Neural crest cell (in vitro differentiated cells): ENCODE measurements at places on chromosomes 5 and 9. TPM values are rescaled to one million over a fixed set of nuclear protein-coding genes. Genes with fewer than 3 reads are reported as not detected.

DNA sequence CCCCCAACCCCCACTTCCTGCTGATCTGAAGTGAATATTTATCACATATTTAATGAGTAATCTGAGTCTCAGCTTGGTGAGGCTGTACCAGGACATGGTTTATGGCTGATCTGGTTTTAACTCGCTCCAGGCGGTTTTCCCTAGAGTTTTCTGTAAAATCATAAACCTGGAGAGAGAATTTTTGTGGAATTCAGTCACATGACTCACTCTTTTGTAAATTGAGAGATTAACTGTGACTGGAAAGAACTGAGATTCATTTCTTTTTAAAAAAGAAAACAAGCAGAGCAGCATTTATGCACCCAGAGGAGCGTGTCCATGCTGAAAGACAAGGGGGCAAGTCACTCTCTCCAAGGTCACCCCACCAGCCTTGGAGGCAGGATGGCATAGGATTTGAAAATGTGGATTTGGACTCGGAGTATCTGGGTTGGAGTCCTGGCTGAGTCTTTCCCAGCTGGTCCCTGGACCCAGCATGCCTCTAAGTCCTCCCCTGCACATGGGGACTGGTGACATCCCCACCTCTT is 81.8 kb downstream of the ZNF618 start:
- DNase-seq = no peak

DNA sequence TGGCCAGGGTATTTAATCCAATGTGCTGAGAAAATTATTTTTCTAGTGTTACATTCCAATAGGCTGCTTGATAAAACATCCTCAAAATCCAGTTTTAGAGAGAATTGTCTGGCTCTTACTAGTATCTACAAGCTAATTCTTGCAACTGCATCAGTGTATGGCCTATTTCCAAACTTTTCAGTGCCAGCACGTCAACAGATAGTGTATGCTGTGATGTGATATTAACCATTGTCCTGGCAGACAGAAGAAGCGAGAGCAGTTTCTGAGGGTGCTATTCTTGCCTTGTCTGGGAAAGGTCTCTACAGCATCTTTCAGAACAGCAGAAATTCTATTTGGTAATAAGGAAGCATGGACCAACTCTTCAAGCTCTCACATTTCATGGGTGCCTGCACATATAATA is 174.2 kb upstream of the CDH12 start:
- no peak for DNase-seq

- no peak for DNase-seq
These were observed 171.6 kb upstream of the PPP1R2B start for GRCh38 chr5:156678484-156678883.

- DNase-seq = no peak
These were observed 7.4 kb downstream of the PSAT1 start for GRCh38 chr9:78304357-78304756.

- DNase-seq = no peak
These were observed 93.5 kb downstream of the SSBP2 start for GRCh38 chr5:81657386-81657785.

DNA sequence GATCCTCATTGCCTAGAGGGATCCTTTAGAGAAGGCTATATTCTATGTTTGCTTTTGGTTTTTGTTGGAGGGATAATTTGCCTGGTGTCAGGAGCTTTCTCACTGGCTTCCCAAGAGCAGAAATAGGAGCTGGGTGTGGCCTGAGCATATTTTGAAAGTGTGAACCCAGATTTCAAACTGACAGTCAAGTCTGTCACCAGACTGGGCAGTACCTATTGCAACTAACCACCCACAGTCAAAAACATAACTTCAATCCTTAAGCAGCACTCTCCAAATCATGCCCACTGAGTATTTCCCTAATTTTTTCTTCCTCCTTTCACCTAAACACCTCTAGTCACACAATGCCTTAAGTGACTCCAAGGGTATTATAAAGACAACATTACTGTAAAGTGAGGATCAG is 278.4 kb downstream of the EBF1 start:
- DNase-seq = no peak

GRCh38 chr9:98410185-98410697 is 154.8 kb upstream of the TBC1D2 start:
- DNase-seq = peak; percentile 12

DNA sequence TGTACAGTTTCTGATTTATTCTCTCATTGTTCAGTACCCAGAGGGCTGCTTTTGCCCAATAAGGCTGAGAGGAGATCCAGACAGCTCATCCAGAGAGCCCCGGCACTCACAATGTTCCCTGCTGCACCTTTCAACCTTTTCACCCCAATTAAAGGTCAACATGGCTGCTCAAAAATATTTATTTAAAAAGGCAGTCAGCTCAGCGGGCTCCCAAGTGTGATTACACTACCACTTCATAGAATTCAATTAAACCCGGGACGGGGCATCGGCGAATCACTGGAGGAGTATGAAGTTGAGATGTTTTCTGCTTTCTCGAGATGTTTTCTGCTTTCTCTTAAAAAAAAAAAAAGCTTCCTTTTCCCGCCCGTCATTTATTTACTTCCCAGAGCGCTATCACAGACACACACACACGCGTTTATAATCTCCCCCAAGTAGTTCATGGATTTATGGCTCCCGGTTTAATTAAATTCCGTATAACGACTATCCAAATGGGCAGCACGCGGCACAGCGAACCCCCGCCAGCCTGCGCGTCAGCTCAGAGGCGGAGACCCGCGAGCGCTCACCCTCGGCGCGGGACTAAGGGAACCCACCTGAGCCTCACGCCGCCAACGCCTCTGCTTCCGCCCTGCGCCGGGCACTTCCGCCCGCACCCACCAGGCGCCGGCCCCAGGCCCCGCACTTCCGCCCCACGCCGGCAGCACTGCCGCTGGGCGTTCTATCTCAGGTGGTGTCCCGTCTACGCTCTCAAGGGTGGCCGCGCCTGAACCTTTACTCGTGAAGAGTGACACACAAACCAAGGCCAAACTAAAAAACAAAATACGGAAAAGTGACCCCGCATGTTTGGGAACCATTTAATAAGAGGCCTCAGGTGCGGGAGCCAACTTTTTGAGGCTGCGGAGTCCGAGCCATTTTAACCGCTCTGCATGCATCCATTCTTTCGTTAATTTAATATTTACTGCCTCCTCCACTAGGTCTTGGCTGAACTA is at the start of gene C5orf63:
TSS of gene C5orf63 (minus strand) at position 642 of the 986 bp plus-strand sequence. CDS start 14,507 bp downstream, outside the sequence.
- DNase-seq = no peak

DNA sequence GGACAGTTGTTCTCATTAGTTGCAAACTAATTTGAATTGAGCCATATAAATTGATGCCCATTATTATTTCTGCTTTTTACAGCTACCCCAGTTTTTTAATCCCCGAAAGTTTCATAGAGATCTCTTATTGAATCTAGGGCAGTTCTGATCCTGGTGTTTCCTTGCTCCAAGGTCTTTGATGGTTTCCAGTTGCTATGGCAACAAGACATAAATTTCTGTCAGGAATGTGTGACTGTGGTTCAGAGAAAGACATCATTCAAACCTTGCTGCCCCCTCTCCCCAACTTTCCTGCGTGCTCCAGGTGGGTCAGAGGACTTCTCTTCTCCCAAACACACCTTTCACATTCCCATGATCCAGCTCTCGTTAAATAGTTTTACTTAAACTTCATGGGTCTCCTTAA is 63.4 kb downstream of the TAF11L14 start:
- DNase-seq = no peak

GRCh38 chr5:15286650-15287049 is 213.3 kb upstream of the FBXL7 start:
- DNase-seq = no peak

- no peak for DNase-seq
These were observed 8.6 kb downstream of the KLHL9 start for GRCh38 chr9:21326526-21327139.

DNA sequence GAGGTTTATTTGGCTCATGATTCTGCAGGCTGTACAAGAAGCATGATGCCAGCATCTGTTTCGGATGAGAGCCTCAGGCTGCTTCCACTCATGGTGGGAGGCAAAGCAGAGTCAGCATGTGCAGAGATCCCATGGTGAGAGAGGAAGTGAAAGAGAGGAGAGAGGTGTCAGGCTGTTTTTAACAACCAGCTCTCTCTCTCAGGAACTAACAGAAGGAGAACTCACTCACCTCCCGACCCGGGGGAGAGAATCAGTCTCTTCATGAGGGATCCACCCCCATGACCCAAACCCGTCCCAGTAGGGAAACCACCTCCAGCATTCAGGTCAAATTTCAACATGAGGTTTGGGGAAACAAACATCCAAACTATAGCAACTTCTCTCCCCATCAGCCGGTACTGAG is 187.7 kb downstream of the ENC1 start:
- DNase-seq = no peak

GRCh38 chr5:158947846-158948245 is 151.9 kb downstream of the EBF1 start:
- DNase-seq = no peak

DNA sequence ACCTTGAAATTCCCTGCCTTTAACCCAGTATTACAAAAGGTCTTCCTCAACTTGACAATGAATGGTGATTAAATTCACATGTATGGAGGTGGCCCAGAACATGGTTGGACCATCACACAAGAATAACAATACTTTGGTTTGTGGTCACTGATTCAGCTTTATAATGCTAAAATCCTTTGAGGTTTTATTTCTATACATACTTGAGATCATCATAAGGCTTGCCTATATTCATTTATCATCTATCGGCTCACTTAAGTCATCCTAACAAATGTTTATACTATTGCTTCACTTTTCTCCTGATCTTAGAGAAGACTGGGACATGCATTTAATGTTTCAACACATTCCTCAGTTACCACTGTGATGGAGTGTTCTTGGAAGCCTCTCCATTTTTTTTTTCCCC is 191.3 kb downstream of the DMAC1 start:
- no peak for DNase-seq

DNA sequence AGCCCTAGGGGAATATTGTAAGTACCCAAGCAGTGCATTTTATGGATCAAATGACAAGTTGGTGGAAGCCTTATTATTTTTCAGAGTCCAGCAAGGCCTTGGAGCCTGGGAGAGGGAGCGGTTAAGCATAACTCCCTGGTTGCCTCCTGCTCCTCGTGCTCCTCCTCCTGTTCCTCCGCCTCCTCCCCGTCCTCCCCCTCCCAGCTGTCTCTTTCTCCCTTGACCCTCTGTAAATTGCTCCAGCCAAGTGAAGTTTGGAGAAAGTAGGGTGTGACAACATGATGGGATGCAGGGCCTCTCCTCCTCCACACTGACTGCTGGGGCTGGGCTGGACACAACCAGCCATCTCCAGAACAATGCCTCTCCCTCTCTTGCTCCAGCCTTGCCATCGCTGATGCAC is 586.9 kb downstream of the CCDC171 start:
- DNase-seq = no peak

GRCh38 chr5:148740966-148741742 is 85.3 kb upstream of the ADRB2 start:
- DNase-seq = no peak

DNA sequence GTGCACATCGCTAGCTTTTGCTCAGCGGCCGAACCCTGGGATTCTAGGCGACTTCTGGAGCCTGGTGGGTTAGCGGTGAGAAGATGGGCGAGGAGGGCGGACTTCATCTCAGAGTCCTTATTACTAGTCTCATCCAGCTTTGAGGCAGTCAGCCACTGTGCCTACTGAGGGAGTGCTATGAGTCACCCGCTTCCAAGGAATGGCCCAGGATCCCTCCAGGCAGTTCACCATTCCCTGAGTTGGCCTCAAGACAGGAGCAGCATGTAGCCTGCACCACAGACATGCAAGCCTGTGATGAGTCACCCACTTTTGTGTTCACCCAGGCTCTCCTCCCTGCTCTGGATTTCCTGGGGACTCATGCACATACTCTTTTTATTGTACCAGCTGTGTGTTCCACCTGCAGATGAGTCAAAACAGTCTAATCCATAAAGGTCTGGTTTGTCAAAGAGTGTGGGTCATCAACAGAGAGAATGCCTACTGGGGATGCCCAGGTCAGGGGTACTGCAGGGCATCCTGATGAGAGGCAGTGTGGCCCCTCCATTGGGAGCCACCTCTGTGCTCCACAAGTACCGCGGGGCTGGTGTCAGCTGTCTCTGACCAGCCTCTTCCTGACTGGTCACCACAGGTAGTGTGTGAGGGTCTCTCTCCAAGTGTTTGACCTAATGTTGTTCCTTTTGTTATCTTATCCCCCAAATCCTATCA is 20.2 kb downstream of the SLC22A5 start:
- DNase-seq = no peak

GRCh38 chr5:177425196-177425800 is 1.2 kb upstream of the GRK6 start:
- no peak for DNase-seq

DNA sequence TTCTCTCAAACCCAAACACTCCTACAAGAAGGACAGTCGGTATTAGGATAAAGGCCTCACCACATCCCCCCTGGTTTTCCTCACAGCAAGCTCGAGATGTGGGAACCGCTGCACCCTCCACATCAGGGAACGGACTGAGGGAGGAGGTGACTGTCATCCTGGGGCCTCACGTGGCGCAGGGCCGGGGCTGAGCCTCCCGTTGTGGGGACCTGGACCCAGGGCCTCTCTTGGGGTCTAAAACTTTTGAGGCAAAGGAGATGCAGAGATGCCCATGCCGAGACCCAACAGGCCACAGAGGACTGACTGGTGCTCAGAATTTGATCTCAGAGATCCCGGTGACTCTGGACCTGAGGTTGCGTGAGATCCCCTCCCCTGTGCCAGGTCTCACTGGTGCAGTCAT is 72.7 kb downstream of the MRPL36 start:
- DNase-seq = no peak

GRCh38 chr5:40569546-40570270 is 110.0 kb upstream of the PTGER4 start:
- DNase-seq = no peak

DNA sequence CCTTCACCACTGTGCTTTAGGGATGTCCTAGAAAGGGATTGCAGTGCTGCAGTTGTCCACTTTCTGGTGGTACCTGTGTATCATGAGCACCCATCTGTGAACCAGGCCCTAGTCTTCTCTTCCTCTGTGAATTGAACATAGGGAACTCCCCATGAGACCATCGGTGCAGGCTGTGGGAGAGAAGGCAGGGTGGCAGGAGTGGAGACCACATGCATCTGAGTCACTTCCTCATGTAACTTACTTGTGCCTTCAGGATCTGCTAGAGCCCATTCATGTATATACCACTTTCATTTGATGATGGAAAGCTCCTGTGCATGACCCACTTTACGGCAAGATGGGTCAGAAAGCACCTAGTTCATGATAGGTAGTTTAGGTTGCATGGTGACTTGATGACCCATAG is 478.1 kb upstream of the CDH9 start:
- DNase-seq = no peak

- no peak for DNase-seq
These were observed 10.0 kb upstream of the SHISAL2B start for GRCh38 chr5:64680289-64680688.

- DNase-seq = no peak
These were observed 34.4 kb downstream of the CFAP90 start for GRCh38 chr5:7816535-7816901.

Gene CDX1
- not detected in 2 replicates for total RNA-seq

Gene PDE8B
- 0.44 and 1.1 TPM in 2 replicates for total RNA-seq

Gene AQP7
- 0.57 and 0.98 TPM in 2 replicates for total RNA-seq

Gene PKD2L2
- not detected in 2 replicates for total RNA-seq

Gene LCN1
- total RNA-seq = not detected in 2 replicates

Gene TICAM2
- 1.4 and 1.9 TPM in 2 replicates for total RNA-seq

Gene FBXL7
- 20.7 and 20.8 TPM in 2 replicates for total RNA-seq

Gene PITX1
- not detected in 2 replicates for total RNA-seq

Gene NDOR1
- total RNA-seq = 36.6 and 39.4 TPM in 2 replicates

Gene CDKN2B-AS1
- 0.21 TPM in 1 of 2 replicates, not detected in the other for total RNA-seq

Gene LHX3
- 0.07 TPM in 1 of 2 replicates, not detected in the other for total RNA-seq
